Activated CD4-positive, alpha-beta T cell treated with anti-CD3 and anti-CD28 coated beads for 24 hours (primary cell): ENCODE measurements at places on chromosomes 1 and 21.

GRCh38 chr1:99672038-99672437 is 26.1 kb downstream of the PALMD start:
- DNase-seq, result no peak

DNA sequence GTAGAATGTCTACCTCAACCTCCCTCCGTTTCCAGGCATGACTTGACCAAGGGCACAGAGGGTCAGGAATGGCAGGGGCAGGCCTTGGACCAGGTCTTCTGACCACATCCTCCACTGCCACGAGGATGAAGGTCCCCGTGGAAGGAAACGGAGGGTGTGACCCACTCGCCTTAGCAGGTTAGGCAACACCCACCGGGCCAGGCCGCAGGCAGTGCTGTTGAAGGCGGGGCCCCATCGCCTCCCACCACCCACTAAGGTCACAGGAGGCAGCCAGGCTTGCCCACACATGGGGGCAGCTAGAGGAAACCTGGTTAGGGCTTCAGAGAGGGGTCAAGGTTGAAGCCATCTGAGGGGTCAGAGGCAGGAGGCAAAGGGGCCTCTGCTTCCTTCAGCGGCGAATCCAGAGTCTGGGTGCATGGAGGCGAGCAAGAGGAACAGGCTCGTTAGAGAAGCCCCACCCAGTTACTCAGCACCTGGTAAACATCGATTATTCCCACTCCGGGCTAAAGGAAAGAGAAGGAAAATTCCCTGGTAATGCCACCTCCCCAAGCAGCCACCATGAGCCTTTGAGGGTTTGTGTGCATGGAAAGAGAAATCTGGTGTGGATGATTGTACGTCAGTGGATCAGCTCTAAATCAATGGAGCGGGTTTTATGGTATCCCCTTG is 37.0 kb downstream of the RIPK4 start:
- no peak for DNase-seq

GRCh38 chr21:43853851-43854772 is 10.9 kb upstream of the AGPAT3 start:
- no peak for DNase-seq

- DNase-seq, result no peak
Observed at GRCh38 chr1:111857194-111857651, 101.5 kb downstream of the DDX20 start.

- DNase-seq, result no peak
Observed at GRCh38 chr1:15691434-15692032, 7.4 kb downstream of the PLEKHM2 start.

GRCh38 chr1:63134501-63135173 is 187.7 kb upstream of the FOXD3 start:
- DNase-seq, result no peak

GRCh38 chr1:22221233-22221780 is 78.4 kb upstream of the WNT4 start:
- no peak for DNase-seq

GRCh38 chr21:43340491-43341377 is 86.2 kb downstream of the SIK1 start:
- no peak for DNase-seq

DNA sequence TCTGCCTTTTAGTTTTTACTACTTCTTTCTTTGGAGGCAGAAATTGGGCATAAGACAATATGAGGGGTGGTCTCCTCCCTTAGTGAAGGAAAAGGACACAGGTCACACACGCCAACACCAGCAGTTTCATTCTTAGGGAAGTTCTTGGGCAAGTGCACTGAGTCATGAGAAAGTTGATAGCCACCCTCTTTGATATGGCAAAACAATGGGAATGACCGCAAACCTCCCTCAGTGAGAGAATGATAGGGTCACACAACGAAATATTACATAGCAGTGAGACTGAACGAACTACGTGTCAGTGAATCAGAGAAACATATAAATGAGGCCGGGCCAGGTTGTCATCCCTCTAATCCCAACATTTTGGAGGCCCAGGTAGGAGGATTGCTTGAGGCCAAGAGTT is 20.0 kb downstream of the IL6R start:
- no peak for DNase-seq

DNA sequence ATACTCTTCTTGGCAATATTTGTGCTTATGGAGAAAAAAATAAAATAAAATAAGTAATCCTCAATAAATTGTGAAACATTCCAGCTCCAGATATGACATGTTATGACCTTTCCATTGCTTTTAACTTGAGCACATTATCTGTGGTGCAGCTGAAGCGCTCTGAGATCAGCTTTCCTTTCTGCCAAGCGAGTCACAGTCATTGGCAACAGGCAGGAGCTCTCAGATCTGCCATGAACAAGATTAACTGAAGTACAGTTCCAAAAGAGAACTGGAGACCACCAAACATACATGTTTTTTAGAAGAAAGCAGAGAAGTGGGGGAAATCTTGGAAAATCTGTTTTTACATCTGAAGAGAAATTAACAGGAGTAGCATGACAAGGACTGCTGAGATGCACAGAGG is 89.2 kb upstream of the DSCAM start:
- no peak for DNase-seq

DNA sequence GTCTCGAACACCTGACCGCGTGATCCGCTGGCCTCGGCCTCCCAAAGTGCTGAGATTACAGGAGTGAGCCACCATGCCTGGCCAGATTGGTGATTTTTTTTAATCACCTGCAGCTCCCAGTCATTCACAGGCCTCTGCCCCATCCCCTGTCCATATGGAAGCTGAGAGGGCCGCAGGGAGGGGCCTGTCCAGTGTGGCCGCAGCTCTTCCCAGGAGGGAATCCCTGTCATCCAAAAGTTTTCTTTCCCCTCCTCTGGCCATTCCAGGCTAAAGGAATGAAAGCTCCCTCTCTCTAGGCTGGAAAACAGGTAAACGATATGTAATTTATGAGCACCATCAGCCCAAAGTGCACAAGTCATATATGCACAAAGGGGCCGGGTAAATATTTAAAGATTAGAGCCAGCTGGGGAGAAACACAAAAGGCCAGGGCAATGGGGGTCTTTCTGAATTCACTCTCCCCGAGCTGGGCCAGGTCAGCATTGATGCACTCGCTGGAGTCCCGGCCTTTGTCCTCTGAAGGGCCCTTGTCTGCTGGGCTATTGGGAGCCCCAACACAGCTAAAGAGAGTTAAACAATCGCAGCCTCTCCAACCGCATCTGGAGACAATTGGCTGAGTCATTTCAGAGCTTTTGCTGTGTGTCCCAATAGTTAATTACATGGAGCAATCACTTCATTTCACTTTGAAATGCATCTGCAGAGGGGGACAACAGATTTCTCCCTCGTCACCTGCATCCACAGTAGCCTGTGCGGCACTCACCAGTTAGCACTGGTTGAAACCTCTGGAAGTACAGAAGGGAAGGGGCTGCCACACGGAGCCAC is 3.8 kb upstream of the HES3 start:
- DNase-seq, result no peak

GRCh38 chr1:19310720-19311502 is 1.0 kb downstream of the AKR7A2 start:
- DNase-seq, result no peak

- DNase-seq, result no peak
Observed at GRCh38 chr1:153428073-153428638, 11.8 kb downstream of the S100A7A start.

DNA sequence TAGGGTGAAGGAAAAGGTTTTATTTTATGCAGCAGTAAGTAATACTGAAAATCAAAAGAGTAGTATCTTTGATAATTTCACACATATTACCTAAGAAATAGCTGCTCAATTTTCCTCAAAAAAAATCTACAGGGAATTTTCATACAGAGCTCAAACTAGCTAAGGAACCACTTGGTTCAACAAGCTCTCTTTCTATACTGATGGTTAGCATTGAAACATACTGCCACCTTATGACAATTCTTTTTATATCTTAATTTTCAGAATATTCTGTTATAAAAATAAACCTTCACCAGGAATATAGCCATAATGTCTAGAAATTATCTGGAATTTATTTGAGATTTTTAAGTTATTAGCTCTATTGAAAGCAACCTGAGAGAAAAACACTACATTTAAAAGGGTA is 142.1 kb downstream of the DPYD start:
- no peak for DNase-seq

DNA sequence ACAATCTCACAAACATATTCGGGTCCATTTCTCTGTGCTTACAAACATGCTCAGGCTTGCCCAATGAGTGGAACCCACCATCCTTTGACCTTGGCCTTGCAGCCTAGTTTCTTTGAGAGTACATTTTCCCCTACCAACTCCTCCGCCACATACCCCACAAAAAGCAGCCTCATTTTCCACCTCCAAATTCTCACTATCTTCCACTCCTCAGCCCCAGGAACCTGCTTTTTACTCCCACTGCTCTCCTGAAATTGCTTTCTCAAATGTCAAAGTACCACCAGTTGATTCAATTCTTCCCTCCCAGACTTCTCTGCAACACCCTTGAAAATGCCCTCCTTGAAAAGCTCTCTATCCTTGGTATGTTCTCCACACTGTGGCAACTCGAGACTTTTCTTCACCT is 103.8 kb downstream of the RUNX1 start:
- DNase-seq, result no peak

DNA sequence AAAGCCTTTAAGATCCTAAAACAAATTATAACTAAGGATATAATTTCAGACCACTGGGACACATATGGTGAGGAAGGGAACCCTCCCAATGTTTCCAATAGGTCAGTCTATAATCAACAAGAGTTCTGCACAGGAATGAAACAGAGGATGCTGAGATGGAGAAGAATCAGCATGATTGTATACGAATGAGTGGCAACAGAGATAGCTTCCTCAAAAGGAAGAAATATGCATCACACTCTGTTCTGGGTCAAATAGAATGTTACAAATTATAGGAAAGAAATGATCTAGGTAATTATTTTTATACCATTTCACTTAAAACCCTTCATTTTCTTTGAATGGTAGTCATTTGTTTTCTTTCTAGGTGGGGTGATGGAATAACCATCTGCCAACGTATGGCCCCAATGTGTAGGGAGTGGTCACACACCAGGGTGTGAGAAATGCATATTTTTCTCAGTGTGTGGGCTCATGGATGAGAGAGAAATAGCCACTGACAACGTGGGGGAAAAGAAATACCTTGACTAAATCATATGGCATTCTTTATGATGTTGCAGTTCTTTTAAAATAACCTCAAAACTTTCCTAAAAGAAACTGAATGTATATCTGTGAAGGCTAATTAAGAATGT is 104.6 kb upstream of the IVNS1ABP start:
- DNase-seq, result no peak

GRCh38 chr1:84758968-84759491 is 68.8 kb upstream of the SSX2IP start:
- DNase-seq, result no peak

GRCh38 chr21:27406300-27407009 is 439.6 kb upstream of the ADAMTS5 start:
- DNase-seq, result no peak

GRCh38 chr1:219713981-219714381 is 101.1 kb upstream of the ZC3H11B start:
- no peak for DNase-seq

DNA sequence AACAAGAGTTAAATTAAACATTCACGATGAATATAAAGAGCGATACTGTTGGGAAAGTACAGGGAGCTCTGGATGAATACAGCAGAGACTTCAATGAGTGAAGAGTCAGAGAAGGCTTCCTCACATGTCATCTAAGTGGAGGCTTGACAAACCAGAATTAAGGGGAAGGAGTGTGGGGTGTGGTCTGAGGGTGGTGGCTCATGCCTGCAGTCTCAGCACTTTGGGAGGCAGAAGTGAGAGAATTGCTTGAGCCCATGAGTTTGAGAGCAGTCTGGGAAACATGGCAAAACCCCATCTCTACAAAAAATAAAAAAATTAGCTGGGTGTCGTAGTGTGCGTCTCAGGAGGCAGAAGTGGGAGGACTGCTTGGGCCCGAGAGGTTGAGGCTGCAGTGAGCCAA is 8.7 kb downstream of the SDHB start:
- no peak for DNase-seq

GRCh38 chr1:167486090-167486824 is 32.1 kb downstream of the CD247 start:
- DNase-seq, result no peak

- no peak for DNase-seq
Observed at GRCh38 chr1:178086294-178086693, 7.6 kb upstream of the RASAL2 start.

- no peak for DNase-seq
Observed at GRCh38 chr1:42660907-42661500, 2.8 kb downstream of the PPIH start.

DNA sequence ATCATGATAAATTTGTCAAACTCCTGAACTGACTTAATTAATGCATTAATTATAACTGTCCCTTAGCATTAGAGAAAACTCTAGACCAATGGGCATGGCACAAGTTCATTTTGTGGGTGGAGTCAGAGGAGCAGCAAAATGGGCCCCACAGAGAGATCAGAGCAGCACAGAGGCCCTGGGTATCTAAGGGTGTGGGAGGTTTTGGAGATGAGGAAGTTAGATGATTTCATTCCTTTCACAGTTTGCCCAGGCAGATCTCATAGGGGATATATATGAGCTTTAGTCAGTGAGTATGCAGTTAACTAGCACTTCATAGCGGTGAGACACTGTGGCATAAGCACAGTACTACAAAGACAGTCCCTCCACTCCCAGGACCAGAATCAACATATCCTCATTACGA is 117.3 kb downstream of the MAB21L3 start:
- no peak for DNase-seq

DNA sequence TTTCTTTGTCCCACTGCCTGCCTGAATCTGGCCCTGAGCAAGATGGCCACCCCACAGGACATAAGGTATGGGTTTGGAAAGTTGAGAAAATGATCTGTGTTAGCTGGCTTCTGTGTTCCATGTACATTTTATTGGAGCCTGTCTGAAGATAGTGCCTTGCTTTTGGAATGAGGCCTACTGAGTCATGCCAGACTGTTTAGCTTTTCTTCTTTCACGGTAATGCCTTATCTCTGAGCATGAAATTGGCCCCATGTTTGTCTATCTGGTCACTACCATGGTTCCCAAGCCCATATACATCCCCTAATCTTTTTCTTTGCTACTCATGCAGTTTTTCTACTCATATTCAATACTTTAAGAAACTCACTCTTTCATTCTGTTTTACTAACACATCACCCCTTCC is 85.1 kb upstream of the LMO4 start:
- no peak for DNase-seq

DNA sequence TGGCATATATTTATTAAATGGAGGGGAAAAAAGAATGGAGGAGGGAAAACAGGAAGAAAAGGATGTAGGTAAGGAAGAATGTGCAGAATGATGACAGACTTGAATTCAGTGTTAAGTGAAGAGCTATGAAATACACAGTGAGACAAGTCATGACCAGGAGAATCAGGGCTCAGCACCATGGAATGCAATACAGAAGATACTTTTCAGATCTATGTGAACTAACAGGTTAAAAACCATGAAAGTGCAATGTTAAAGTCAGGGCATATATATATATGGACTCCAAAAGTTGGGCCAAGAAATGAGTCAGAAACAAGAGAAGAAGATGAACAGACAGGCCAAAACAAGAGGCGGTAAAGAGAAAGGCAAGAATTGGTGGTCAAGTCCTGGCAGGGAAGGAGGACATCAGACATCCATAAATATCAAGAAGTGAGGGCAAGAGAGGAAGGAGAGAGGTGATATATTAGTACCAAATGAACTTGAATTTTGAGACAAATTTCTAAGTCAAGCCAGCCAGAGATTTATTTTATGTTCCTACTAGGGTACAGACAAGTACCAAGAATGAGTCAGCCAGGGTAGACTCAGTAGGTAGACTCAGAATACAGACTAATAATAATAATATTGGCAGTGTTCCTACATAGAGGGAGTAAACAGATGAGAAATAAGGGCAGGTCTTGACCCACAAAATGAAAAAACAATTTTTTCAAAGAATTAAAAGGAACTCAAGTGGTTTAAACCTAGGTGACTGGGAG is 39.5 kb upstream of the MCOLN3 start:
- no peak for DNase-seq
